CD4-positive, alpha-beta T cell treated with Interleukin-4 for 1 hour (primary cell): ENCODE measurements at places on chromosomes 12 and 14.

DNA sequence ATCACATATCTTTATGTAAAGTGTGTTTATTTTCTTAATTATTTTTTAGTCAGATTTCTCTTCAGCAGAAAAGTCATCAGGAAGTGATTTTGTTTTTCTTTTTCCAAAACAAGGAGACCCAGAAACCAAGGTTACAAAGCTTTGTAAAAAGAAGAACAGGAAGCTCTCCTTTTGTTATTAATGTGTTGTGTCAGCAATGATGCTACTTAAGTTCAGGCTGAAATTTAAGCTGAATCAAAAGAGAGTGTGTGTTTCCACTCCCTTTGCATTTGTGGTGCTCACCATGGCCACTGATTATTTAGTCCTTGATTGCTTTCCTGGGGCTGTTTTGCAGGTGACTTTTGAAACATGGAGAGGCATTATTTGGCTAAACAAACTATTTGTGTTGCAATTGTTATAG is 155.3 kb upstream of the ATP2B1 start:
- peak; percentile 67 for DNase-seq

DNA sequence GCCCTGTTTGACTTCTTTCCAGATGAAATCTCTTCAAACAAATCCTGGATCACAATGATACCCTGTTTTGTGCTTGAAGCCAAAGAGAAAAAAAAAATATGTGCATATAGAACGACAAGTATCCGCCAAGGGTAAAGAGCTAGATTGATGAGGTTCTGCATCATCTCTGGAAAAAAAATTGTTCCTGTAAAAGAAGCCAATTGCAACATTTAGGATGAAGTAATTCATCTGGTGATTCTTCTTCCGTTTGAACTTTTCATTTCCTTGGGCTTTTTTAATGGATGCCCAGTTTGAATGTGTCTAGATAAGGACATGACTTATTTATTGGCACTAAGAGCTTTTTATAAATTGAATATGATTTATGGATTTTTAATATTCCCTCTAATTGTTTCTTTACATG is 38.1 kb upstream of the NPAS3 start:
- no peak for DNase-seq

DNA sequence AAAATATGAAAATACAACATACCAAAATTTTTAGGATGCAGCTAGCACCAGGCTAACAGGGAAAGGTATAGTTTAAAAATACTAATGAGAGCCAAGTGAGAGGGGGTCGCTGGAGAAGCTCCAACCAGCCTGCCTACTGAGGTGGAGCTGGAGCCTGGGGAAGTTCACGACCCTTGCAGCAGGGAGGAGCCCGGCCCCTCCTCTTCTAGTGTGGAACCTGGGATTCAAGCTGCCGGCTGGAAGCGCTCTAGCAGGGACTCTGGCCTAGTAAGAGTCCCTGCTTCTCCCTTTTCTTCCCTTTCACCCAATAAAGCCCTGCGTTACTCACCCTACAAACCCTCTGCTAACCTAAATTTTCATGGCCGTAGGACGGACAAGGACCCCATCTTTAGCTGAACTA is 5.0 kb upstream of the KCNK13 start:
- no peak for DNase-seq

- DNase-seq: no peak
Measured at GRCh38 chr12:107349008-107349747, 255.8 kb upstream of the CRY1 start.

DNA sequence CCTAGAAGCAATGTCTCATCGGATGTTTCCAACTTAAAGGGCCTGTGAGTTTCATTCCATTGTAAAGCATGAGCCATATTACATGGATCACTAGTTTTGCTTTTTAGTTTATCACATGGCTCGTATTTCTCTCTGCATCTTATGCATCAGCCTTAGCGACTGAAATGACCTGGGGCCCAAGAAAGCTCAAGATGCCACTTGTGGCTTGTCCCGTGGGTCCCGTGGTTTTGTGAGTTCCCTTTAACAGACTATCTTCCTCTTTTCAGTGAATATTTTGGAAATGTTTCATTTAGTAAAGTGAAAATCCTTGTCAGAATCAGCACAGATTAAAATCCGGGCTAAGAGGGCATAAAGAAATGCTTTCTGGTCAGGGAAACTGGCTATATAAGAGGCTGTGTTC is 86.2 kb upstream of the PPM1H start:
- DNase-seq: no peak

DNA sequence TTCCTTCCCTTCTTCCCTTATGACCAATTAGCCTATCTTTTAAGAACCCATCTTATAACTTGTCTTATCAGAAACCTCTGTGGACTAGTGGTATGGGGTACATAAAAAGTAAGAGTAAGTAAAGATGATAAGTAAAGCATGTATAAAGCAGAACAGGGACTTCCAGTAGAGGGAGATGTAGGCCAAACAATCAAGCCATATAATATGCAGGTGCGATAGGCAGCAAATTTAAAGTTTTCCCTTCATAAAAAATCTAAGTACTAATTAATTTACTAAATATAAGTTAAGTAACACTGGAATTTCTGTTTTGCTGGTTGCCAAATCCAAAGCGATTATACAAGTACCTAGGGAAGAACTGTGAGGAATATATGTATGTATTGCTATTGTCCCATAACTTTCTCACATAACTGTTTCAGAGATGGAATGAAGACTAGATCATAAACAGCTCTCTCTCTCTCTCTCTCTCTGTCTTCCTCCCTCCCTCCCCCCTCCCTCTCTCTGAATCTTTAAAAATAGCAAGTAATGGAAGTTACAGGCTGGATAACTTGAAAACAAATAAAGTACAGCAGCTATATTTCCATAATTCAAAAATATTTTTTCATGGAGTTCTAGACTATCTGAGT is 25.7 kb downstream of the METTL25 start:
- no peak for DNase-seq

DNA sequence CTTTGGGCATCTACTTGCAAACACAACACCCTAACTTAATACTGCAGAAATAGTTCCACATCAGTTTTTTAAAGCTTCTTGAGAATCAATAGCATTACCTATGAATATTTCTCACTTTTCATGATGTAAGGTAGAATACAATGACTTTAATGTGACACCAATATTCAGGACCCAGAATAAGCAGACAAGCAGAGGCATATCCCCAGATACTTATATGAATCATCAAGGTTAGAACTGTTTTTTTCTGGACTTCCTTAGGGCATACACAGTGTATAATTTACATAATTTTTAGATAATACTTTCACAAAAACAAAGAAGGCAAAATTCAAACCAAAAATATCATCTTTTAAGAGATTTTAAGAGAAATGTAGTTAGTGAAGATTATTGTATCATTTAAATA is 885.8 kb downstream of the FSCB start:
- DNase-seq: no peak

DNA sequence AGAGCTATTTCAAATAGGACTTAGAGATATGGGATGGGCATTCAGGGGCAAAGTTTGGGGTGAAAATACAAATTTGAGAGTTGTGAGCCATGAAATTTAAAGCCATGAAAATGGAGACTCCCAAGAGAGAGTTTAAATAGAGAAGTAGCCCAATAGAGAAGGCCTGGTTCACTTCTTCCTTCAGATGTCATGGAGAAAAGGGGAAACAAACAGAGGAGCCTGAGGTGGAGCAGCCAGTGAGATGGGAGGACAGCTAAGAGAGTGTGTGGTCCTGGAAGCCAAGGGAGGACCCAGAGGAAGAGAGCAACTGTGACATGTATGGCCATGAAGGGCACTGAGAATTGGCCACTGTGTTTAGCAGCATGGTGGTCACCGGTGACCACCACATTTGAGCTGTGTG is 12.3 kb upstream of the DYNLL1 start:
- no peak for DNase-seq

DNA sequence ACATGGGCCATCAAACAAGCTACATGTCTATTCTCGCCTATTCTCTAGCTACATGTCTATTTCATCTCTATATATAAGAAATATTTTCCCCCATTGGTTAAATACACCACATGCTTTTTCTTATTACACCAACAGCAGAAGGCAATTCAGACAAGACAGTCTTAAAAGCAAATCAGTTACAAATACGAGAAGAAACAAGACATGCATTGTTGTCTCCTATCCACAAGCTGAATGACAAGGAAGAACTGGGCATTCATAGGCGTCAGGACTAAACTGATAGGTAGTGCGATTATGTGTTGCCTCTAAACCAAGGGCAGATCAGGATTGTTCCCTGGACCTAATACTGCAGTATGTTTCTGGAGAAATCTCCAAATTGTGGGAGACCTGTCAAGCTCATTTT is 19.4 kb downstream of the SLC2A13 start:
- no peak for DNase-seq

DNA sequence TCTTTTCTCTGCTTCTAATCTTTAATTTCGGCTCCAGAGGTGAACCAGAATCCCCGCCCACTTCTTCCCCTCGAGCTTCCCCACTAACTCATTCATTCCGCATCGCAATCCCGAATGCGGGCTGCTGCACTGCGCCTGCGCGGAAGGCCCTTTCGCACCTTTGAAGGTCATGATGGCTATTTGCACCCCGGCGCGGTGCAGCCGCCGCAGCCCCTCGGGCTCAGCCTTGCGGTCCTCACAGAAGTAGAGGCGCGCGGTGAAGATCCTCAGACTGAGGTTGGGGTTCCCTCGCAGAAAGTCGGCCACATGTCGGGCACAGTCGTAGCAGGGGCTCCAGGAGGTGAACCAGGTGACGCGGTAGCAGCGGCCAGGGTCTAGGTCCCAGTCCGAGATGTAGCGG is 7.6 kb downstream of the AICDA start:
- DNase-seq: no peak

DNA sequence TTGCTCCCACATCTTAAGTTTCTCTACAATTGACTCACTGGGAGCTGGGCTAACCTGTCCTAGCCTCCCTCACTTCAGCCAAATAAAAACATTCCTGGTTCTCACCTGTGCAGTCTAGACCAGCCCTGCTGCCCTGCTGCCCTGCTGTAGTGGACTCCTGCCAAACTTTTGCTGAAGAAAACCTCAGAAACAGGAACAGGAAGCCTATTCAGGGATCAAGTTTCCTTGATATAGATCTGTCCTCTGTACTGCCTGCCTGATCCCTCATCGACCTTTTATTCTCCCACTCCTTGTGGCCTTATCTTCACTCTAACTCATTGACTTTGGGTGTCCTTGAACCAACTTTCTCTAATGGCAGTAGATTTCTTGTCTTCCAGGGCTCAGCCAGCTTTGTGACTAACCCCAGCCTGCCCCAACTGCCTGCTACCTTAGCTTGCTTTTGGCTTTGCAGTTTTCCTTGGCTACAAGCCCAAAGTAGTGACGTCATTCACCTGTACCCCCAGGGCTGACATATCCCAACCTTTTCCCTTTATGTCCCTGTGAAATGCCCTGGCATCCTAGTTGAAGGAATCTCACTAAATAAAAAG is 234.8 kb downstream of the DUSP6 start:
- no peak for DNase-seq

- DNase-seq: no peak
Measured at GRCh38 chr14:30114051-30114450, 186.4 kb upstream of the PRKD1 start.

DNA sequence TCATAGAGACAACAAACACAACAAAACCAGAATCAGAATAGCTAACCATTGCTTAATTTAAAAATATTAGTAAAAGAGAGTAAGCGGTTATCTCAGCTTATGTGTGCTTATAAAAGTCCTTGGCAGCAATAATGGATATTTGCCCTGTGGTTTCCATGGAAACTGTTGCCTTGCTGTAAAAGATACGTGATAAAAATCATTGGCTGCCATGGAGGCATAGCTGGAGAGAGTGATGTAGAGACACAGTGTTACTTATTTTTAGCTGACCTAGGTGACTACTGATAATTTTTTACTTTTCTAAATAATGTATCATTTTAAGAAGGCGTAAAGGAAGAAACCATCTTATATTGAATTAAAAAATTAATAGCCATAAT is 92.9 kb downstream of the ERC1 start:
- no peak for DNase-seq

- DNase-seq: no peak
Measured at GRCh38 chr14:70415788-70416187, 1.1 kb downstream of the SYNJ2BP start.

DNA sequence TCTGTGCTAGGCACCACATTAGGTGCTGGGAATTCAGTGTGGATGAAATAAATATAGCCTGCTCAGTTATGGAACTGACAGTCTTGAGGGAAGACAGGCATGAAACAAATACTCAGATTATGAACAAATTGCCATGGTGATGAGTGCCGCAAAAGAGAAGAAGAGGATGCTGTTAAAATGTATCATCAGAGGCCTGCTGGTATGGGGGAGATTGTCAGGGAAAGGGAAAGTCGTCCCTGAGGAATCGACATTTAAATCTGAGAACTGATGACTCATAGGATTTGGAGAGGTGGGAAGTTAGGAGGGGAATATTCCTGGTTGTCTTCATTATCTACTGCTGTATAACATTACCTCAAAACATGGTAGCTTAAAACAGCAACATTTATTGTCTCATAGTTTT is 42.0 kb downstream of the PPP1R36 start:
- DNase-seq: no peak

GRCh38 chr12:1934831-1935230 is 16.4 kb upstream of the CACNA2D4 start:
- DNase-seq: no peak
